ENCODE measurements at places on chromosomes 6 and 20.
A peak's percentile ranks its signal among the peaks of the same experiment; 100 is the strongest.

GRCh38 chr6:56019973-56020372, 144.6 kb upstream of the BMP5 start:
- DNase-seq = no peak

- no peak for DNase-seq
Measured at GRCh38 chr6:119894811-119895210, 545.2 kb upstream of the MAN1A1 start.

GRCh38 chr6:24330137-24330732, 27.6 kb downstream of the DCDC2 start:
- DNase-seq = no peak

- DNase-seq = no peak
Measured at GRCh38 chr6:168533414-168533813, 92.4 kb downstream of the SMOC2 start.

GRCh38 chr6:42279144-42279781, 61.6 kb upstream of the MRPS10 start:
- DNase-seq = no peak

DNA sequence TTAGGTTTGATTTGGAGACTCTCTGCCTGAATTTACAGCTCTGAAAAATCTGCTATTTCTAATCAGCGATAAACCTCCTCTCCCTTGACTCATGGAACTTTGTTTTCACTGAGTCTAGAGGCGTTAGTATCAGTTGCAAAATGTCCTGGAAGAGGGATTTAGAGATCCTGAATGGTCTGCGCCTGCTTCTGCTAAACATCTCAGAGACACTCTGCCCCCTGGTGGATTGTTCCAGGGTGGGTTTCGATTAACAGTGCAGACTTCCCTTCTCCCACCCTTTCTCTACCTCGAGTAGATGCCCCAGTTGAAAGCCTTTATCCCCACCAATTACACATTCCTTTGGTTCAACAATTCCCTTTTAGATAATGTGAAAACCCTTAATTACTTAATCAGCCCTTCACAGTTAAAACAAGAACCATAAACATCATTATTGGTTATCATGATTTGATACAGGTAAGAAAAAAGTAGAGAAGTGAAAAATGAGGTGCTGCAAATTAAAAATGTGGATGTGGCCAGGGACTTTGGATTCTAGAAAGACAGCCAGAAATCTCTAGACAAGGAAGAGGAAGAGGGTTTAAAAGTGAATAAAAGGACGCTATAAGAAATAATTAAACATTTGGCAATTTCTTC, 5.5 kb downstream of the HTR1B start:
- peak; percentile 68 for DNase-seq

GRCh38 chr6:113623129-113623528, 234.0 kb upstream of the MARCKS start:
- DNase-seq = no peak

GRCh38 chr6:52543262-52543661, 33.6 kb downstream of the TRAM2 start:
- DNase-seq = no peak

All from thoracic aorta (tissue), 2 donors.